T-cell (primary cell): ENCODE measurements at places on chromosomes 2 and 18.

GRCh38 chr2:176399074-176399598 is 129.9 kb downstream of the MTX2 start:
- no peak overlapping the region for H3K4me3 ChIP-seq
- DNase-seq, result no peak
- H3K36me3 ChIP-seq, result no peaks in the 10 kb centered on the region
- no peaks in the 10 kb centered on the region for H3K27me3 ChIP-seq
- no peak overlapping the region for H3K27ac ChIP-seq
- no peaks in the 10 kb centered on the region for H3K4me1 ChIP-seq

DNA sequence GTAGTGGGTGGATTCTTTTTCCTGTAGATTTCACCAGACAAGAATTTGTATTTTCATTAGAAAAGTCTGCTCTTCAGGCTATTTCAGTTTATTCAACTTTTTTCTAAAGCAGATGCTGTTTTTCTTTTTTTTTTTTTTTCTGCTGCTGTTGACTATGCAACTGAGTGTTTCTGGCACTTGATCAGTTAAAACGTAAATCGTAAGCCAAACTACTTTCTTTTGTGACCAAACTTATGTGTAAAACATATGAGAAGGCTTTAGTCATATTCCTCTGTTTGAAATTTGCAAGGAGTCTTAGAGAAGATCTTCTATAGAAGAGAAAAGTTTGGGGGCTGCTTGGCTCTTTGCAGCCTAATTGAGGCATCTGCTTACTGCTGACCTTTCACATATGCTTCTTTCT is 170.1 kb downstream of the PARD3B start:
- no peaks in the 10 kb centered on the region for H3K4me1 ChIP-seq
- H3K27me3 ChIP-seq, result no peaks in the 10 kb centered on the region
- no peak overlapping the region for H3K27ac ChIP-seq
- no peaks in the 10 kb centered on the region for H3K36me3 ChIP-seq
- H3K4me3 ChIP-seq, result no peak overlapping the region

- no peak overlapping the region for H3K27ac ChIP-seq
- DNase-seq, result peak; percentile 1
- H3K27me3 ChIP-seq, result no peaks in the 10 kb centered on the region
- H3K4me1 ChIP-seq, result no peaks in the 10 kb centered on the region
- peaks cover under 1% of the 10 kb centered on the region for H3K36me3 ChIP-seq
Observed at GRCh38 chr2:178761759-178762371, 45.4 kb downstream of the TTN start.

DNA sequence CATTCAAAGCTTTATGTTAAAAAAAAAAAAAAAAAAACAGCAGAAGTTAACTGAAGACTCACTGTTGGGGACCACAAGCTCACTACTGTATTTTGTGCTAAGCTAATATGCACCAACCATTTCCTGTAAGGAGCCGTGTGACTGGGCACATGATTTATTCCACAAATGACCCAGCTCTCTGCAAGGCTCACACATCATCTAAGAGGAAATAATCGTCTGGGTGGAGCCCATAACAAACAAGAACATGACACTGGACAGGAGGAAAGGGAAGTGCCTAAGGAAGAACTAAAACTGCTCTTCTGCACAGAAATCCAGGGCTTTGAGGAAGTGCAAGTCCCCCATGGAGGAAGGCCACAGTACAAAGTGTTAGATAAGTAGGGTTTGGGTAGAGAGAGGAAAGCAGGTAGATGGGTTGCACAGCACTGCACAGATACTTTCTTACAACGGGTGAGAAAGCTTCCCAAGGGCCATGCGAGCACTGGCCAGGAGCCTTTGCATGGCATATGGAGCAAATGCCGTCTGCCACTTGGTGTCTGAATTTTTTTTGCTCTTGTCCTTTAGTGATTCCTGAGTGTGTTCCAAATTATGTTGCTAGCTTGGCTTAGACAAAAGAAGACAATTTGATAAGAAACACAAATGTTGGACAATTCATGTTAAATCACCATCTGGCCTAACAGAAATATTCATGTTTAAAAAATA is 24.4 kb downstream of the NFE2L2 start:
- H3K4me3 ChIP-seq, result no peak overlapping the region
- H3K27me3 ChIP-seq, result no peaks in the 10 kb centered on the region
- H3K36me3 ChIP-seq, result no peaks in the 10 kb centered on the region
- no peak for DNase-seq

GRCh38 chr2:186518945-186519344 is 32.9 kb downstream of the ZC3H15 start:
- no peak for DNase-seq
- H3K4me1 ChIP-seq, result no peaks in the 10 kb centered on the region
- H3K4me3 ChIP-seq, result no peak overlapping the region
- no peaks in the 10 kb centered on the region for H3K27me3 ChIP-seq
- no peak overlapping the region for H3K27ac ChIP-seq
- H3K36me3 ChIP-seq, result peaks cover 10% of the 10 kb centered on the region

DNA sequence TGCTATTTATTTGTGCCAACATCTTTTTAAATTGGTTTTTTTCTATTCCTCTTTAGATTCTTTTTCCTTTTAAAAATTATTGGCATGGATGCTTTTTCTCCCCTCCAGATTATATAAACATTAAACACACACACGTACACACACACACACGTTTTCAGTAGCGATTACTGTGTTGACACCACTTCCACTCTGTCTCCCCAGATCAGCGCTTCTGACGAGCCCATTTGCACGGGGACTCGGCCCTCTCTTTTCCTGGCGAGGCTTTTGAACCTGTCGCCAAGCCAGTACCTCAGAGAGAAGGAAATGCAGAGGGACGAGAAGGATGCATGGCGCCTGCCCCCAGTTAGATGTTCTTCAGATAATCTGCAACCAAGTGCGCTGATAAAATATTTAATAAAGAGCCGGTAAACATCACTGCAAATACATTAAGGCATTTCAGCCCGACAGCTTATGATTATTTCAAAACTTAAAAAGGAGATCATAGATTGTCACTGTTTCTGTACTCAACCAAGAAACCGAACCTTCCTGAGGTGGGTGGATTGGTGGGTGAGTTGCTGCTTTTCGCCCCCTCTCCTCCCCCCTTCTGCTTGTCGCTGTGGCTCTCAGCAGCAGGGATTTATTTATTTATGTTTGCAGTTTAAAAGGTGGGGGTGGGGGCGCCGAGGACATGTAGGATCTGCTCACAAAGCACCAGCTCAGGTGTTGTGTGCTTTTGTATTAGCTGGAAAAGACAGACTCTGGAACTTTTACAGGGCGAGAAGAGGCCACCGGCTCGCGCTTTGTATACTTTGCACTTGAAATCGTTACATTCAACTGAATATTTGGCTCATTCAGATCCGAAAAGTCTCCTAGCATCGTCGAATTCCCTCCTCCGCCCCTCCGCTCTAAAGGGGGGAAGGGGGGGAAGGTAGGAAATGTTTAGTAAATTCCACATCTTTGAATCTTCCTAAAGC is 787 bp upstream of the TBR1 start:
- DNase-seq, result no peak
- H3K27me3 ChIP-seq, result peaks cover 55% of the 10 kb centered on the region
- H3K36me3 ChIP-seq, result no peaks in the 10 kb centered on the region
- H3K4me3 ChIP-seq, result peak overlapping the region; percentile 64

DNA sequence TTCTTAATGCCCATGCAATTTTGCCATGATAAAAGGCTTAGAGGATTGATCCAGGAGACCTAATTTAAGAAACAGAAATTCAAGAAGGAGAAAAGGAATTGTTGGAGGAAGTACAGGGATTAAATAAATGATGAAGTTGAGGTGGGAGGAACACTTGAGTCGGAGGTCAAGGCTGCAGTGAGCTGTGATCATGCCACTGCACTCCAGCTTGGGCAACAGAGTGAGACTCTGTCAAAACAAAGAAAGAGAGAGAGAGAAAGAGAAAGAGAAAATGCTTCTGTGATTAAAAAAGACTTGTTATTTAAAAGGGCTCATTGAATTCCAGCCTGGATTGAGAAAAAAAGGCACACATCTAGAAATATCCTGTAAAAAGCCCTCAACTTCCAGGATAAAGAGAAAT is 123.2 kb downstream of the B3GNT2 start:
- H3K27ac ChIP-seq, result no peak overlapping the region
- no peak for DNase-seq
- peaks cover 23% of the 10 kb centered on the region for H3K4me1 ChIP-seq
- H3K4me3 ChIP-seq, result no peak overlapping the region
- H3K36me3 ChIP-seq, result no peaks in the 10 kb centered on the region

DNA sequence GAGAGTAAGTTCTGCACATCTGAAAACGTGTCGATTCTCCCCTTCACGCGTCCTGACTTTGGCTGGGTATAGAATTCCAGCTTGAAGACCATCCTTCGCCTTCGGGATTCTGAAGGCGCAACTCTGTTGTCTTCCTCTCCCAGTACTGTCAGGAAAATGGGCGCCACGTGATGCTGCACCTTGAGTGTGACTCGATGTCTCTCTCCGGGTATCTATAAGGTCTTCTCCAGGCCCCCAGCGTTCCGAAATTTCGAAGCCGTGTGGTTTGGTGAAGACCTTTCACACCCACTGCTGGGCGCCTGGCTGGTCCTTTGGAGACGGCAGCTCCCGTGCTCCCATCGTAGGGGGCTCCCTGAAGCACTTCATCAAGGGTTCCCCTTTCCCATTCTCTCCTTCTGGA is 203.7 kb downstream of the HDAC4 start:
- H3K4me3 ChIP-seq, result no peak overlapping the region
- H3K36me3 ChIP-seq, result peaks cover 26% of the 10 kb centered on the region
- H3K27ac ChIP-seq, result no peak overlapping the region
- no peak for DNase-seq
- no peaks in the 10 kb centered on the region for H3K27me3 ChIP-seq
- peaks cover 8% of the 10 kb centered on the region for H3K4me1 ChIP-seq

DNA sequence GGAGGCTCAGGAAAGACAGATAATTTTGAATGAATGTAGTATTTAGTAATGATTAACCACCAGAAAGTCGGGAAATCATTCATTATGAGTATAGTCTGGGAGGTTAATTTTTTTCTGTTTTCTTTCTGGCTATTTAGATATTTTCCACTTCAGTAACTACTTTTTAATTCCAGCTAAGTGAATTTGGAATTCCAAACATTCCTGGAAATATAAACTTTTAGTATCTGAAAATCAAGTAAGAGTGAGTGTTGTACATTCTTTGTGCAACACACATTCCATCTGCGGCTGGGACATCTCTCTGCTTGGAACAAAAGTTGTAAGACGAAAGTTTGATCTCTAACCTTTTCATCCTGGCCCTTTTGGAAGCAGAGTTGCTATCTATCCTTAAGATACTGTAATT is 275.7 kb upstream of the SPRED2 start:
- no peak overlapping the region for H3K4me3 ChIP-seq
- H3K27me3 ChIP-seq, result no peaks in the 10 kb centered on the region
- DNase-seq, result no peak
- no peak overlapping the region for H3K27ac ChIP-seq

- peak; percentile 72 for DNase-seq
- H3K27me3 ChIP-seq, result no peaks in the 10 kb centered on the region
- peaks cover 96% of the 10 kb centered on the region for H3K4me1 ChIP-seq
Observed at GRCh38 chr2:233418761-233419546, 64.7 kb downstream of the DGKD start.

- no peaks in the 10 kb centered on the region for H3K27me3 ChIP-seq
- no peak overlapping the region for H3K4me3 ChIP-seq
- H3K4me1 ChIP-seq, result peaks cover 39% of the 10 kb centered on the region
- no peak for DNase-seq
- no peak overlapping the region for H3K27ac ChIP-seq
Observed at GRCh38 chr2:218262631-218263586, 2.1 kb downstream of the GPBAR1 start.

GRCh38 chr2:16154501-16155280 is 214.3 kb downstream of the MYCN start:
- no peak for DNase-seq
- H3K4me3 ChIP-seq, result no peak overlapping the region
- H3K4me1 ChIP-seq, result no peaks in the 10 kb centered on the region
- peaks cover 5% of the 10 kb centered on the region for H3K27me3 ChIP-seq

- H3K27me3 ChIP-seq, result no peaks in the 10 kb centered on the region
- no peak overlapping the region for H3K4me3 ChIP-seq
- peaks cover 2% of the 10 kb centered on the region for H3K4me1 ChIP-seq
- H3K36me3 ChIP-seq, result no peaks in the 10 kb centered on the region
Observed at GRCh38 chr18:49174478-49174877, 223.7 kb upstream of the SMAD7 start.
